Panc1 (cell line): ENCODE measurements at places on chromosomes 1 and 21.

- H3K4me1 ChIP-seq, result no peaks in the 10 kb centered on the region
- no peak overlapping the region for H3K4me3 ChIP-seq
- no peaks in the 10 kb centered on the region for H3K36me3 ChIP-seq
- H3K27ac ChIP-seq, result no peak overlapping the region
- H3K27me3 ChIP-seq, result no peaks in the 10 kb centered on the region
- DNase-seq, result no peak
Observed at GRCh38 chr1:37009521-37009920, 24.8 kb downstream of the GRIK3 start.

DNA sequence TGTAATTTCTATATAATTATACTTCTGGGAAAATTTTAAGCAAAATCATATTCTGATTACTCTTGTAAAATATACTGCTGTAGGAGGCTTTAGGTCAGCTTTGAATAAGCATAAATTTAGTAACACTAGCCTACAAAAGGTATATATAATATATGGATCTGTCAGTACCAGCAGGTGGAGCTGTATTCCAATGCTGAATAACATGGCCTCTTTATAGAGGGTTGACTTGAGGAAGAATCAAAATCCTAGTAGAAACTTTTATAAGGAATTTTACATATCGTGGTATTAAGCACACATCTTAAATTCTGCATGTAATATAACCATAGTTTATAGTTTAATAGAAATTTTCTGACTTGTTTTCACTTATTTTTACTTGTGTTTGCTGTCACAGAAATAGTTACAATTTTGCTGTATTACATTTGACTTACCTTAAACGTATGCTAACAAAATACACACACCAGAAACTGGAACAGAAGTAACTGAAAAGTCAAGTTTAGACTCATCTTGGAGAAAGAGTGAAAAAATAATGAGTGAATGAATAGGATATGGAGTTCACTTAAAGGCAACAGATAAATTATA, 79.3 kb downstream of the HMCN1 start:
- DNase-seq, result peak; percentile 22
- H3K4me1 ChIP-seq, result no peaks in the 10 kb centered on the region
- no peak overlapping the region for H3K4me3 ChIP-seq
- H3K27me3 ChIP-seq, result no peaks in the 10 kb centered on the region
- H3K36me3 ChIP-seq, result no peaks in the 10 kb centered on the region
- no peak overlapping the region for H3K27ac ChIP-seq

DNA sequence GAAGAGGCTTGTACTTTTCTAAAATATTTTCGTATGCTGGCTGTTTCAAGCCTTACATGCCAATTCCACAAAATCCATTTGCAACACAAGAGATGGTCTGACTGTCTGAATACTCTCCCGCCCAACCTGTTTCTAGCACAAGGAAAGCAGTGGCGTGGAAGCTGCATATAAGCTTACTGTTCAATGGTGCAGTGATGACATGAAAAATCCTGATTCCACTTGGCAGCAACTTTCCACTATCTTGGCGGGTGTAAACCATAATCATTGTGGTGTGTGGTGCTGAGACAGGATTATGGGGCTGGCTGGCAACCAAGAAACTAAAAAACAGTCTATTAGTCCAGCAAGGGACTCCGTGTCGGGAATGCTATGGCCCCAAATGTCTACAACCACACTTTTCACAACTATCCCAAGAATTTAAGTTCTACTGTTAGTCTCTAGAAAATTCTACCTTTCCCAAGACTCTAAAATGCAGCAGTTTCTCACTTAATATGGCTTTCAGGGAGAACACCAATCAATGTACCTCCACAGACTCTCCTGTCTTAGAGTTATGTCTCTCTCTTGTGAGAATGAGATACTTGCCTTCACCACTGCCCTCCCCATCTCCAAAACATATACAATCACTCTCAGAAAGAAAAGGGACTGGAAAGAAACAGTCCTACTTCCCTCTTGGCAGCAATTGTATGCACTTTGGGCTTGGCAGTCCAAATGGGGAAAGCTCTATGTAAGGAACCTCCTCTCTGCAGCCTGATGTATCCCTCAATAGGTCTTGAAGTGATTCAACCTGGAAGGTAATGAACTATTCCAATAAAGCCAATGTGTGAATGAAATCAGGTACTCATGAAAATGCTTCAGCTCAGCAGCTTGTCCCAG, 9.5 kb downstream of the COLGALT2 start:
- no peaks in the 10 kb centered on the region for H3K36me3 ChIP-seq
- no peak overlapping the region for H3K27ac ChIP-seq
- no peak overlapping the region for H3K4me3 ChIP-seq
- H3K4me1 ChIP-seq, result no peaks in the 10 kb centered on the region; the same call in 1 of the 2 replicates
- DNase-seq, result no peak

GRCh38 chr1:26789931-26790330, 2.2 kb downstream of the PIGV start:
- no peaks in the 10 kb centered on the region for H3K27me3 ChIP-seq
- H3K27ac ChIP-seq, result peak overlapping the region; percentile 34; the same call in 1 of the 2 replicates
- DNase-seq, result no peak
- H3K4me3 ChIP-seq, result no peak overlapping the region

DNA sequence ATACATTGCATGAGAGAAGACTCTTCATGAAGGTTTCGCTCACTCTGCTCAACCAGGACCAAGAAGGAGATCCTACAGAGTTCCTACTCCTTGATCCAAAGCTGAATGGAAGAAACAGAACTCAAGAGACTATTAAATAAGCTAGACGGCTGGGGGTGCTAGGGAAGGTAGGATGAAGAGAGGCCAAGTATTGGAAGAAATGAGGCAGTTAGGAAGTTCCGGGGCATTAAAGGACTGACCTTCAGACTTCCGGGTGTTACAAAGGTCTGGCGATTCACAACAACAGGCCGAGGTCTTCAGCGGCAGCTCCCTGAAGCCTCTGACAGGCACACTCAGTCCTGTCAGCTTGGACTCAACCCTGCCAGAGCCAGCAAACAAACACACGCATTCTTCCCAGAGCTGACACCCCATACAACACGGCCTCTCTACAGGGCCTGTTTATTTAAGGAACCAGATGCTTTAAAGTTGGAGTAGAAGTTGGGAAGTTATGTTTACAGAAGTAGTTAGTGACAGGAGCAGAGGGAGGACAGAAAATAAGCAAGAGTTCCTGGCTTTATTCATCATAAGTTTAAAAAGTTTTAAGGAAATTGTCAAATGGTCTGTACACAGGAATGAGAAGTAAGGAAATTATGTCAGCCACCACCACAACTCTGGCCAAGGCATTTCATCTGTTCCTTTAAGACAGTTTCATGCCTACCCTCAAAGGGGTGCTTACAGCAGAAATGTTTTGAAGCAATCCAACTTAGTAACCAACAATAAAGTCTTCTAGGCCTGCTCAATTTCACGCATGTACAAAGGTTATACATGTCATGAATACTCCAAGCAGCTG, 4.7 kb downstream of the SORT1 start:
- H3K4me1 ChIP-seq, result peaks cover 13% of the 10 kb centered on the region
- H3K27ac ChIP-seq, result peak overlapping the region; percentile 56

DNA sequence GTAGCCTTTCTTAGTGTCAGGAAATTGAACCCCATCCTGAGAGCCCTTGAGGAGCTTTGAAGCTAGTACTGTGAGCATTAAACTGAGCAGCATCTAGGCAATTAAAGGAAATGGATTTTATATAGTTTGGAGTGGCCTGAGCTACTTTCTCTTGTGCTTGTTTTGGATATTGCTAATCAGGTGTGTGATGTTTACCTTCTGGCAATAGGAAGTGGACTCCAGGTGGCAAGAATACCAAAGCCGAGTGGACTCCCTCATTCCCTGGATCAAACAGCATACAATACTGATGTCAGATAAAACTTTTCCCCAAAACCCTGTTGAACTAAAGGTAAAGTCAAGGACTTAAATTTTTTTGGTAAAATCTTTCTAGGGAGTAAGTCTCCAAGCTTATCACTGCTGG, 79.4 kb downstream of the MACF1 start:
- DNase-seq, result no peak
- no peaks in the 10 kb centered on the region for H3K27me3 ChIP-seq
- H3K36me3 ChIP-seq, result peaks cover 26% of the 10 kb centered on the region
- no peak overlapping the region for H3K27ac ChIP-seq
- no peak overlapping the region for H3K4me3 ChIP-seq
- no peaks in the 10 kb centered on the region for H3K4me1 ChIP-seq

DNA sequence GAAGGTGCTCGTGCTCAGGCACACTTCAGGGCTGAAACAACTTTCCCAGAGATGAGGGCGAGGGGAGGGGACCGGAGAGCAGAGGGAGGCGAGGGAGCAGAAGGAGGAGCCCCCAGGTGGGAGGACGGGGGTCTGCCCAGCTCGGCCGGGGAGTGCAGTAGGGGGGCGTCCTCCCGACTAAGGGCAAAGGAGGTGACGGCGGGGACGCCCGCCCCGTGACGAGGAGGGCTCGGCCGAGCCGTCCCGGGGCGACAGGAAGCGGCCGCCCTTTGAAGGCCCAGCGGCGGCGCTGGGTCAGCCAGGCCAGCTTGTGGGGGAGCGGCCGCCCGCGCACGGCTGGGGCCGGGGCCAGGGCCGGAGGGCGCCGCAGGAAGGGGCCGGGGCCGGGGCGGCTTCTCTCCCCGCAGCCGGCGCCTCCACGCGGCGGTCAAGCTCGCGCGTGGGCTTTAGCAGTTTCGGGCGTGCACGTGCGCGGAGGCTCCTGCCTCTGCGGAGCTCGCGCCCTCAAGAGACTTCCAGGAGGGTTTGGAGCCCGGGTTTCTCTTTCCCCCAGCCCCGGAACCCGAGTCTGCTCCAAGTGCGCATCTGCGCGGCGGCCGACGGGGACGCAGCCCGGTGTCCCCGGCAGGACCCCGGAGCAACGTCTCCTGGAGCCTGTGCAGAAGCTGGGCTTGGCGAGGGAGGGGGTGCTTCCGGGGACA, 100.8 kb upstream of the SLC45A1 start:
- no peaks in the 10 kb centered on the region for H3K27me3 ChIP-seq
- no peak overlapping the region for H3K4me3 ChIP-seq
- DNase-seq, result no peak
- H3K4me1 ChIP-seq, result peaks cover 26% of the 10 kb centered on the region
- H3K27ac ChIP-seq, result peak overlapping the region; percentile 55; the same call in 1 of the 2 replicates

GRCh38 chr1:167305706-167306277, 85.1 kb downstream of the POU2F1 start:
- no peaks in the 10 kb centered on the region for H3K27me3 ChIP-seq
- no peaks in the 10 kb centered on the region for H3K36me3 ChIP-seq
- 0 out of 2 replicates have a peak, but pooled peaks cover 4% of the 10 kb centered on the region for H3K4me1 ChIP-seq
- H3K27ac ChIP-seq, result no peak overlapping the region
- no peak for DNase-seq
- no peak overlapping the region for H3K4me3 ChIP-seq

DNA sequence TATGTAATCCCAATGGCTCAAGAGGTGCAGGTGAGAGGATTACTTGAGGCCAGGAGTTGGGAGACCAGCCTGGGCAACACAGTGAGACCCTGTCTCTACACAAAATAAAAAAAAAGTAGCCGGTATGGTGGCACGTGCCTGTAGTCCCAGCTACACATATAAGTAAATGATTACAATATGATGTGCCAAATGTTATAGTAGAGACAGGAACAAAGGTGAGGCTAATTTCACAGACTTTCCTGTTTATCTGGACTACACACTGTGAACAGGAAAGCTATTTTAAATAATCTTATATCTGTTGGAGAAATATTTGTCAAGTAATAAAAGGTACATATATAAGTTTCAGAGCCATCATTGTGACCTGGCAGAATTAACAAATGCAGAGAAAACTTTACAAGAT, 77.7 kb downstream of the UROD start:
- DNase-seq, result no peak
- H3K4me1 ChIP-seq, result no peaks in the 10 kb centered on the region
- H3K4me3 ChIP-seq, result no peak overlapping the region
- no peaks in the 10 kb centered on the region for H3K36me3 ChIP-seq
- no peak overlapping the region for H3K27ac ChIP-seq
- no peaks in the 10 kb centered on the region for H3K27me3 ChIP-seq

- no peak for DNase-seq
- H3K27me3 ChIP-seq, result no peaks in the 10 kb centered on the region; the same call in 1 of the 2 replicates
- H3K36me3 ChIP-seq, result no peaks in the 10 kb centered on the region
- H3K4me1 ChIP-seq, result no peaks in the 10 kb centered on the region
- no peak overlapping the region for H3K4me3 ChIP-seq
- no peak overlapping the region for H3K27ac ChIP-seq
Observed at GRCh38 chr1:244248426-244248825, 197.3 kb downstream of the ZBTB18 start.

DNA sequence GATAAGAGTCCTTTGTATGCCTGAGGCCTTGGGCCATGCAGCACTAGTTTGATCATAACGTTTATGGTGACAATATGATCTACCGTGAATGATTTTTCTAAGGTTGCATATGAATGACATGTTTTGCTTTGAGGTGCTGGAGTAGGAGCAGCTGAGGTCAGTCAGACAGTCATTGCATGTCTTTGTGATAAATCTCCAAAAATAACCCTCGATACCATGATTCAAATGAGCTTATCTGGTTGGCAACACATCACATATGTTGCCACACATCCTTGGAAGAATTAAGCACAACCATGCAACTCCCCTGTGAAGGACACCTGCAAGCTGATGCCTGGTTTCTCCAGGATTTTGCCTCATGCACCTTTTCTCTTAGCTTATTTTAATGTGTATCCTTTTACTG, 394.5 kb downstream of the LTN1 start:
- no peak overlapping the region for H3K4me3 ChIP-seq
- DNase-seq, result no peak
- H3K27ac ChIP-seq, result no peak overlapping the region
- no peaks in the 10 kb centered on the region for H3K27me3 ChIP-seq

DNA sequence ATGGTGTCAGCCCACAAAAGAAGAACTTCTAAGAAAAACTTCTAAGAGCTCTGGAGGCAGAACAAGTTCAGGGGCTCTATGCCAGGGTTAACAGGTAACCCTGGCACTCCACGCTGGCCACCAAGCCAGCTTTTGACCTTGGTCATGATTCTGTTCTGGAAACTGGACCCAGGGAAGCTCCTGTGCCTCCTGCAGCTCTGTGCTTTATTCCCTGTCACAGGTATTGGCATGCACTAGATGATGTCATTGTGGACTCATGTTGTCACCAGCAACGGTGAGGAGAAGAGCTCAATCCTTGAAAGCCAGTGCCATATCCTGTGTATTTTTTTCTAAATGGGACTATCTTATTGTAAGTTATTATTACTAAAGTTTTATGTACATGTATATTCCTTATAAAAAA, 56.7 kb upstream of the GCLM start:
- no peaks in the 10 kb centered on the region for H3K4me1 ChIP-seq
- no peak overlapping the region for H3K4me3 ChIP-seq
- H3K36me3 ChIP-seq, result no peaks in the 10 kb centered on the region

DNA sequence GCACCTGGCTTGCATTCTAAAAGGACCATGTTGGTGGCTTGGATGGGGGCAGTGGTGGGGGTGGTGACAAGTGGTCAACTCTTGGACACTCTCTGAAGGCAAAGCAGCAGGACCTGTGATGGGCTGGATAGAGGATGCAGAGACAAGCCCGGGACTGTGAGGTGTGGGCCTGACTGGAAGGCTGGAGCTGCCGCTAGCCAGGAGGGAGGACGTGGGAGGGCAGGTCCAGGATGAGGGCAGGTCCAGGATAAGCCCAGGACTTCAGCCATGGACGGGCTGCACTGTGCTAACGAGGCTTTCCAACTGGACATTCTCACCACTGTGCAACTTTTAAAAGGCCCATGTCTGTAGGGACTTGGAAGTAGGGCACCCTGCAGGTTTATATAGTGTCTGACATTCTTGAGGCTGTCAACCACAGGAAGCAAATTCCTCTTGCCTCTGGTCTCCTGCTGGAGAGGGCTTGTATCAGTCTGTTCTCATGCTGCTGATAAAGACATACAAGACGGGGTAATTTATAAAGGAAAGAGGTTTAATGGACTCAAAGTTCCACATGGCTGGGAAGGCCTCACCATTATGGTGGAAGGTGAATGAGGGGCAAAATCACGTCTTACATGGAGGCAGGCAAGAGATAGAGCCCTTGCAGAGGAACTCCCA, 8.3 kb upstream of the C1orf167 start:
- H3K27ac ChIP-seq, result no peak overlapping the region
- H3K4me3 ChIP-seq, result no peak overlapping the region
- H3K4me1 ChIP-seq, result no peaks in the 10 kb centered on the region
- no peaks in the 10 kb centered on the region for H3K36me3 ChIP-seq
- no peaks in the 10 kb centered on the region for H3K27me3 ChIP-seq
- DNase-seq, result no peak
